DND-41 (cell line): ENCODE measurements at places on chromosomes 16 and 17.

- no peak for DNase-seq
These were observed 4.1 kb upstream of the SLC25A10 start for GRCh38 chr17:81707725-81708646.

DNA sequence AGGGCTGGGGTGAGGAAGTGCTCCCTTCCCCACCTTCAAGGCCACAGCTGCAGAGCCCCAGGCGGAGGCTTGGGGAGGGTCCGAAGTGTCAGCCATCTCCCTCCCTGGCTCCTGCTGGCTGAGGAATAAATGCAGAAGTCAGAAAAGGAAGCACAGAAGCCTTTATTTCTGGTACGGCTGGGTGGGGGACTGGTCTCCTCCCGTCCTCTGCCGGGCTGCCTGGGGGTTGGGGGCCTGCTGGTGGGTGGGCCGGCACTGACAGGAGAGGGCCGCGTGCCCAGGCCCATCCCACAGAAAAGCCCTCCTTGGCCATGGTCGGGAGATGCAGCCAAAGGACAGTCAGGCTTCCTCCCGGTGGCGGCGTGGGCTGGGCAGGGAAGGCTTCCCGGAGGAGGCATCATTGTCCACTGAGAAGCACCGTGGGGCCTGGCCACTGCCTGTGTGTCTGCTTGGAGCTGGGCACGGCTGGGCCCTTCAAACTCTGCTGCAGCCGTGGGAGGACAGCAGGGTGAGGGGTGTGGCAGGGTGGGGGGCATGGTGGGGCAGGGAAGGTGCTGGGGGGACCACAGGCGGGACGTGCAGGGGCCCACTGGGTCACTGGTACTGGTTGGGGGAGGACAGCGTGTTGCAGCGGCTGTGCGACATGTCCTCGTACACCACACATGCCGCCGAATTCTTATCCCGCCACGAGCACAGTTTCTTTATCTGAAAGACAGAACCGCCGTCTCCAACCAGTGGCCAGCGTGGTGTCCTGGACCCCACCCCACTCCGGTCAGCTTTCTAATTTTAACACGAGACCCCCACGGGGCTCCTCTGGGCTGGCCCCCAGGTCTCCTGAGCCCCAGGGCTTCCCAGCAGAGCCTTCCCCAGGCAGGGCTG lies 2.4 kb downstream of the CD7 start:
- no peak for DNase-seq

DNA sequence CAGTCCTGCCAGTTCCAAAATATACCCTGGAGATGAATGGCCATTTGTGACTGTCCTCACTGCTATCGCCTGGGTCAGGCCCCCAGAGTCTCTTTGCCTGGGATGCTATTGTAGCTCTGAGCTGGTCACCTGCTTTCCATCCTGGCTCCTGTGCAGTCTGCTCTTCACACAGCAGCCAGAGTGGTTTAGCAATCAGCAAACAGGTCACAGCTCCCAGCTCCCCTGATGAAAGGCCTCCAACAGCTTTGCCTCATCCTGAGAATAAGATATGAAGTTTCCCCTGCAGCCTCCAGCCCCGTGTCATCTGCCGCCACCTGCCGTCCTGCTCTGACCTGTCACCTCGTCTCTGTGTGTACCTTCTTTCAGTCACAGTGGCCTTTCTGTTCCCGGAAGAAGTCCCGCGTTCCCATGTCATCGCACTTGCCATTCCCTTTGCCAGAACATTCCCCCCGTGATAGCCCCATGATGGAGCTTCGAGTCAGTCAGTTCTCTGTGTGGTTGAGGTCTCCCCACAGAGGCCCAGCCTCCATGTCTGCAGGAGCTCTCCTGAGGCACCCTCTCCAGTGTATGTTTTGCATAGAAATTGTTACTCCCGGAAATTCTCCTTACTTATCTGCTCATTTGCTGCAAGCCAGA lies 281.5 kb downstream of the SNX29 start:
- DNase-seq, result no peak

DNA sequence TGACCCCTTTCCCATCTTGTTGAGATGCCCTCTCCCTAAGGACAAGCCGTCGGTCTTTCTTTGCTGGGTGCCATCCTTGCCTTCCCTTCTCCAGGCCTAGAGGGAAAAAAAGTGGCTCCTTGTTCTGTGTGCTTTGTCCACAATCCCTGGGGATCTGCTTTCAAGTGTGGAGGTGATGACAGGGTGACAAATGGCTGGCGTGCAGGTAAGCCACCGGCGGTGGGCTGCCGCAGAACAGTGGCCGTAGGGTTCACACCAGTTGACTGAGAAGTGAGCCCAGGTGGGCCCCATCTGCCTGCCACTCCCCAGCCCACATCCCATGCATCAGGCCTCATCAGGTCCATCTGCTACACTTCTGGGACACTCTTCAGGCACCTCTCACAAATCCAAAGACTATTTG lies 11.4 kb upstream of the CALB2 start:
- DNase-seq, result no peak

- peak; percentile 68 for DNase-seq
These were observed 127.5 kb downstream of the SOCS1 start for GRCh38 chr16:11128211-11129141.

DNA sequence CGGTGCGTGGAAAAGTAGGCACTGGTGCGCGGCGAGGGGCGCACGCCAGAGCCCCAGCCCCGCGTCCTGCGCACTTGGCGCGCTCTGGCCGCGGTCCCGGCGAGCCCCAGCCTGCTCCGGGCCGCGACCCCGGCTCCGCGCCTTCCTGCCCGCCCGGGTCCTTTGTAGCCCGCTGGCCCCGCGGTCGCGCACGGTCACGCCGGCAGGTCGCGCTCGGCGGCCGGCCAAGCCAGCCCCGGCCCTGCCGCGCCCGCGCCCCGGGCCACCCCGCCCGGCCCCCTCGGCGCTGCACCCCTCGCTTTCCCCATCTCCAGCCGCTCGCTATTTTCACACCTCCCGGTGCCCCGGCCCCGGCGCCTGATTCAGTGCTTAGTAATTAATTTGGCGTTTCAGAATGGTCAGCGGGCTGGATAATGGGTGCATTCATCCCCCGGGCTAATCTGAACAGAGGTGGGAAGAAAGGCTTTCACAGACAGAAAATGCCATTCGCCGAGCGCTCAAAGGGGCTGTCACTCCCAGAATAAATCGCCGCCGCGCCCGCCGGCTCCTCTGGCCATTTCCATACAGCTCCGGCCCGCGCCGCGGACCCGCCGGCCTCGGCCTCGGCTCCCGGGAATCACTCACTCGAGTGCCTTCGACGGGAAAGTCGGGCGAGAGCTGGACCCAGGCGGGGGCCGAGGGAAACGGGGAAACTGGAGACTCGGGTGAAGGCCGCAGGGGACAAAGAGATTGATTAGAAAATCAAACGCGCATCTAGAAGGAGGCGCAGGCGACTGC lies 17.8 kb upstream of the NTN1 start:
- no peak for DNase-seq

DNA sequence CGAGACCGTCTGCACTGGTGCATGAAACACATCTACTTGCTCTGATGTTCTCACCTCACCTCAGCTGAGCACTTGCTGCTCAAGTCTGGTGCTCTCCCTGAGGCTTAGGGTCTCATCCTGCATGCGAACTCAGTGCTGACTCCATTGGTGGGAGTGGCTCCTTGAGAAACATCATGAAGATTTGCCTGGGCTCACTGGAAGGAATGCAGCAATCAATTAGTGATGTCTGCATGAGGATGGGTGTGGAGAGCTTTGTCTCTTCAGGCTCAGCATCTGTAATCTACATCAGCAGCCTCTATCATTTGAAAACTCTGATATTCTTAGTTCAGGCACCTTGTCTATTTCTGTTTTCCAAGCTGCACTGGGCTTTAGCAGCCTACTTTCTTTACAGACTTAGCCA lies 204.4 kb downstream of the IRF8 start:
- no peak for DNase-seq

GRCh38 chr17:39064374-39064773 lies 87.1 kb downstream of the PLXDC1 start:
- no peak for DNase-seq

GRCh38 chr16:72202014-72202413 lies 30.1 kb upstream of the PMFBP1 start:
- no peak for DNase-seq

GRCh38 chr16:47026492-47026891 lies 53.0 kb upstream of the DNAJA2 start:
- DNase-seq, result no peak

GRCh38 chr16:11234884-11235702 lies 20.9 kb downstream of the SOCS1 start:
- no peak for DNase-seq

- DNase-seq, result no peak
These were observed 28.7 kb downstream of the MNT start for GRCh38 chr17:2372180-2372579.

DNA sequence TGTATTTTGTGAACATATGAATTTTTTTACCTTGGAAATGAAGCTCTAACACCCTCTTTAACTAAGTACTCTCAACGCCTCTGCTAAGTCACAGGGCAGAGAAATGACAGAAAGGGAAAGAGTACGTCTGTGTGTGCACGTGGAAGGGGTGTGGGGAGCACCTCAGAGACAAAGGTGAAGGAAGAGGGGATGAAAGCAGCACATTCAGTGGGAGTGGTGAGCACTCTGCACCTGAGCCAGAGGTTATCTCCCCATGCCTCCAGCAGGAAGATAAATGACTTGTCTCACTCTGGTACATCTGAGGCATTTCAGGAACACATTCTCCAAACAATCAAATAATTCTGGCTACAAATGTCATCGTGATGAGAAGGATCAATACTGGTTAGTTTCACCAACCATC lies 15.0 kb downstream of the GNA13 start:
- DNase-seq, result no peak

GRCh38 chr16:9286930-9287329 lies 195.5 kb downstream of the HAPSTR1 start:
- DNase-seq, result no peak

GRCh38 chr17:10842658-10843057 lies 4.8 kb upstream of the PIRT start:
- DNase-seq, result no peak

DNA sequence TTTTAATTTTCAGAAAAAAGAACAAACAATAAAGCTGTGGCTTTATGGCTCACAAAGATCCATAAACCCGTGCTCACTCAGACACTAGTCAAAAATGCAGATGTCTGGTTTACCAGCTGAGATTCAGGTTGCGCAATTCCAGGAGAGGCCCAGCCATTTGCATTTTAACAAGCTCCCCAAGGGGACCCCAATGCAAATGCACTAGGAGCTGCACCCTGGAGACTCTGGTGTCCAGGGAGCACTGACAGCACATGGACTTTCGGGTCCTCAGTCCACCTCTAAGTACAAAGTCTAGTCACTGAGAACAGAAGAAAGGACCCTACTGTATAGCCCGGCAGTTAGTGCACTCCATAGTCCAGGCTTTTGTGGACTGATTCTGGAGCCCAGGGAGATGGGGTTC lies 326.3 kb downstream of the MAF start:
- DNase-seq, result no peak

DNA sequence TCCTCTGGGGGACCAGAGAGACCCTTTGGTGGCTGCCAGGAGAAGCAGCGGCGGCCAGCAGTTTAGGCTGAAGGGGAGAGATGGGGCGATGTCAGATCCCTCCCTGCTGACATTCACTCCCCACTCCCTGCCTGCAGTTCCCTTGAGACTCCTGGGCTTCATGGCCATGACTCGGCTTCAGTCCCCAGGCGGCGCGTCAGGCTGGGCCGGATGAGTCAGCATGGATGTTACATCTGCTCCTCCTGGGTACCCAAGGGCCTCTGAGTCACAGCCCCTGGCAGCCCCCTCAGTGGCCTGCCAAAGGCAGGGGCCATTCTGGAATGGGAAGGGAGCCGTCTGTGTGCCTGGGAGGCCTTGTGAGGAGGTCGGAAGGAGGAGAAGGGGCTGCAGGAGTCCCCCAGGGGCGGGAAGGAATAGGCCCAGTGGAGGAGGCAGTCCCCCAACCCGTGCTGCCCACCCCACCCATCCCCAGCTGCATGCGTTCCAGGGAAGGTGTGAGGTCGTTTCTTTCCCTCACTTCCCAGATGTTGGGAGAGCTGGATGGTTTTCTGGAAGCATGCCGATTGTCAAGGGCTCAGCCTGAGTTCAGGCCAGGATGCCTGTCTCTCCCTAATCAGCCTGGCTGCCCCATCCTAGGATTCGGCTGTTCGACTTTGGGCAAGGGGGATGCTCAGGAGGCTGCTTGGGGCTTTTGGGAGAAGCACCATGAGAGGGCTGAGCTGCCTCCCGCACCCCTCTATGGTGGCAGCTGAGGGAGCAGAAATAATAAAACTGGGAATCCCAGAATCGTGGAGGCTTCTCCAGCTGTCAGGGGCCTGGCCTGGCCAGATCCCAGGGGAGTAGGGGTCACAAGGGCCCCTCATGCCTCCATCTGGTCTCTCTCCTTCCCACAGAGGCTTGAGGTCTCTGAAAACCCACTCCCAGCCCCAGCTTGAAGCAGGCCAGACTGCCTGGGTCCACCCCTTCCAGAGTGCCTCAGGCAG lies 9.7 kb downstream of the RHBDL3 start:
- DNase-seq, result no peak

DNA sequence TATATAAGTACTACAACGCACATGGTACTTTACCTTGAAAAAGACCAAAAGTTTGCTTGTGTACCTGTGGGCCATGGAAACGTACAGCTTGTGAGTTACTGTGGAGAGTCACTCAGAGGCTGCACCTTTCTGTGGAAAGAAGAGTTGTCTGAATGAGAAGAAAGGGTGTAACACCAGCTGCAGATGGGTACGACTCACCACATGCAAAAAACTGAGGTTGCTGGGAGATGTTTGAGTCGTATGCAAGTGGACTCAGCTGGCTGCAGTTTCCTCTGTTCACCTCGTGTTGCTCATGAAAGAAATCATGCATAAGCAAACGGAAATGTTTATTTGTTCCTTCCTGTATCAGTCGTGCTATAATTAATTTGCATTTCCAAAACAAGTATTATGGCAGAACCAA lies 22.4 kb upstream of the DYNLRB2 start:
- DNase-seq, result no peak

DNA sequence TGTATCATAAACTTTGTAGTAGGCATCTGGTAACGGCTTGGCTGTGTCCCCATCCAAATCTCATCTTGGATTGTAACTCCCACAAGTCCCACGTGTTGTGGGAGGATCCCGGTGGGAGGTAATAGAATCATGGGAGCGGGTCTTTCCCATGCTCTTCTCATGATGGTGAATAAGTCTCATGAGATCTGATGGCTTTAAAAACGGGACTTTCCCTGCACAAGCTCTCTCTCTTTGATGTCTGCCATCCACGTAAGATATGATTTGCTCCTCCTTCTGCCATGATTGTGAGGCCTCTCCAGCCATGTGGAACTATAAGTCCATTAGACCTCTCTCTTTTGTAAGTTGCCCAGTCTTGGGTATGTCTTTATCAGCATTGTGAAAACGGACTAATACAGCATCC lies 248.7 kb downstream of the SNX29 start:
- DNase-seq, result no peak

- no peak for DNase-seq
These were observed 205.2 kb upstream of the WSB1 start for GRCh38 chr17:27088767-27089078.

- DNase-seq, result peak; percentile 70
These were observed 2.4 kb upstream of the ALOXE3 start for GRCh38 chr17:8120520-8121406.

- no peak for DNase-seq
These were observed 166.5 kb downstream of the STX8 start for GRCh38 chr17:9408868-9409829.

DNA sequence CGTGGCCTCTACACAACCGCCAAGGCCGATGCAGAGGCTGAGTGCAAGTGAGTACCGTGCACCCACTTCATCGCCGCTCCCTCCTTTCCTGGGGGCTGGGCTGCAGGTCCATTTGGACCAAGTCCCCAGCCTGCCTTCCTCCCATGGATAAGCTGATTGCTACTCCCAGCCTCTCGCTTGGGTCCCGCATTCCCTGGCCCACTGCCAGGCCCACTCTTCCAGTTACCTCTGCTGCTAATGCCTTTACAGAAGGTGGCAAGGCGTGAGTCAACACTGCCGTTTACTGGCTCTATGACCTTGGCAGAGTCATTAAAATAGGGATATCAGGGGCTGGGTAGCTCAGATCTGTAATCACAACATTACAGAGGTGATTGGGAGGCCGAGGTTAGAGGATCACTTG lies 11.2 kb downstream of the SULT1A2 start:
- DNase-seq, result no peak
